ENCODE measurements at places on chromosomes 3 and 15.

- no peak for DNase-seq
Measured at GRCh38 chr3:45387636-45388348, 584 bp upstream of the LARS2 start.

- DNase-seq: no peak
Measured at GRCh38 chr15:36761132-36761847, 181.9 kb downstream of the CDIN1 start.

- DNase-seq: no peak
Measured at GRCh38 chr3:11651900-11652299, 8.2 kb upstream of the VGLL4 start.

GRCh38 chr3:143167969-143168854 lies 48.6 kb downstream of the CHST2 start:
- DNase-seq: no peak

DNA sequence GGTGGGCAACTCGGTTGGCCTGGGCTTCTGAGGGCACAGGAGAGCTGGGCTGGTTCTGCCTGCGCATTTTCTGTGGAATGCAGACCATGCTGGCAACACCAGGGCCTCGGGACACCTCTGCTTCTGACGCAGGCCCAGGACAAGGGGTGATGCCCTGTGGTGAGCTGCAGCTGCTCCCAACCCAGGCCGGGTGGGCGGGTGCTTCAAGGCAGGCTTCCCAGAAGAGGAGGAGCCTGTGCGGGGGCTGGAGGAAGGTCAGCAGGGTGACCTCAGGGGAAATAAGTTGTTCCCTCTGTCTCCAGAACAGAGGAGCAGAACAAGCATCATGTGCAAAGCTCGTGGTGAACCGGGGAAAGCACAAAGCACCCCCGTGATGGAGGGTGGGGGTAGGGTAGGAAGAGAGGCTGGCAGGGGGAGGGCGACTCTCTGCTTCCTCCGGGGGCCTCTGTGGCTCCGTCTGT lies 11.0 kb upstream of the PLXNA1 start:
- DNase-seq: peak; percentile 61

DNA sequence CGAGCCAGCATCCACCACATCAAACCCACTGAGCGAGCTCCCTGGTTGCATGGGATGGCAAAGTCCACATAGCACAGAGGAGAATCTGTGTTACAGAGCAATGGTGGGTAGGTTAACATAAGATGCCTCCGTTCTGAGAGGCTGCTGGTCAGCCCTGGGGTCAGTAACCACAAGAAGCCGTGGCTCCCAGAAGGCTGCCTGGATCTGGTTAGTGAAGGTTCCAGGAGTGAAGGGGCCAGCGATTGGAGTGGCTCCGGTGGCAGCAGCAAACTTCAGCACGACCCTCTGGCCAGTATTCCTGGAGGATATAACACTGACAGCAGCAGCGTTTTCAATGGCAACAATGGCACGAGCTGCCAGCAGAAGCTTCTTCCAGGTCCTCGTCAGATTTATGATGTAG lies 18.4 kb upstream of the PIGZ start:
- no peak for DNase-seq

DNA sequence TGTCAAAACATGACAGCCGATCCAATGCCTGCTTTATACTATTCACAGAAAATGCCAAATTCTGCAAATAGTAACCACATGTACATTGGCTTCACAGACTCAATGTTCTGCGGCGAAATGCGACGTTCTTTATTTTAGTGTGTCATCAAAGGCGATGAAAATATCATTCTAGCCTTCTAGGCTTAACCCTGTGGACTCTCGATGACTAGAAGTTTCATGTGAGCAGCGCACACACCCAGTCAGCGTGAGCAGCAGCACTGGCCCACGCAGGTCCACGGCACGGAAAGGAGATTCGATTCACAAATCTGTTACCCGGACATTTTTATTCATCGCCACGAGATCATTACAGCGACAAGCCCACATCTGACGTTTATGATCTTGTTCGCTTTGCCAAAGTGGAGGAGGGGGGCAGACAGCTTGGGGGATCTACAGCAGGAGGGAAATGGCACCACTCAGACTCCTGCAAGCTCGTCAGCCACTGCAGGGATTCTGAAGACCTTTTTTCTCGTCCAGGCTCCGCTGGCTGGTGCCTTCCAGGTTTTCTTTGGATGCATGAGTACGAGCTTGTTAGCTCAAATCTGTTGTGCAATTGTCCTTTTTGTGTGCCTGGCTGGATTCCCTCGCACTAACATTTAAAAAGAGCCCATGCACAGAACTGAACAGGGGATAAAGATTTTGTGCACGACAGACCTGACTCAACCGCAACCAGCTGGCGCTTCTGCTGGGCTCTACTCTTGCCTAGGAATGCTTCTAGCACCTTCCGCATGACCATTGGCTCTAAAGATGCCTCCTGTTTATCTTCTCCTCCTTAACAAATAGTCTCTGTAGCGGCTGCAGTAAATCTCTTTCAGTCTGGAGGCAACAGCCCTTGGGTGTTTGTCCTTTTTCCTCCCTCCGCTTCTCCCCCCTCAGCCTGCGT lies 938.4 kb downstream of the MCTP2 start:
- DNase-seq: no peak

DNA sequence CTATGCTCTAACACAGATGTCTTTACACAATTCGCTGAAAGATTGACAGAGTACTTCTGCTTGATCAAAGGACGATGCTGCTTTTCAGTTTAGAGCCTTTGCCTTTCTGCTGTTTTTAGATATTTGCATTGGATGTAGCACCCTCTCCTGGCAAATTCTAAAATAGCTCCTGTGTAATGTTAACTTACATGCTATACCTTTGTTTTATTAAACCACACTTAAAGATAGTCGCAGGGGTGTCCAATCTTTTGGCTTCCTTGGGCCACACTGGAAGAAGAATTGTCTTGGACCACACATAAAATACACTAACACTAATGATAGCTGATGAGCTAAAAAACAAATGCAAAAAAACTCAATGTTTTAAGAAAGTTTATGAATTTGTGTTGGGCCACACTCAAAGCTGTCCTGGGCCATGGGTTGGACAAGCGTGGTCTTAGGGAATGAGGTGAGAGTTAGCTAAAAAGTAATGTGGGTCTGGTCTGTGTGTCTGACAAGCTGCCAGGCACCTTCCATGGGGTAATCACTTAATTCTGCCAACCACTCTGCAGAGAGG lies 62.9 kb downstream of the ATG7 start:
- no peak for DNase-seq

- DNase-seq: no peak
Measured at GRCh38 chr3:83321457-83321856, 1560.0 kb upstream of the GBE1 start.

- no peak for DNase-seq
Measured at GRCh38 chr15:68617001-68617400, 38.2 kb downstream of the CORO2B start.

- no peak for DNase-seq
Measured at GRCh38 chr15:63212050-63213004, 22.9 kb downstream of the RAB8B start.

- DNase-seq: no peak
Measured at GRCh38 chr15:69529141-69529540, 76.5 kb downstream of the RPLP1 start.

- DNase-seq: no peak
Measured at GRCh38 chr3:195097331-195098255, 173.4 kb downstream of the XXYLT1 start.

GRCh38 chr15:62068071-62068809 lies 1.5 kb downstream of the C2CD4A start:
- peak; percentile 78 for DNase-seq

DNA sequence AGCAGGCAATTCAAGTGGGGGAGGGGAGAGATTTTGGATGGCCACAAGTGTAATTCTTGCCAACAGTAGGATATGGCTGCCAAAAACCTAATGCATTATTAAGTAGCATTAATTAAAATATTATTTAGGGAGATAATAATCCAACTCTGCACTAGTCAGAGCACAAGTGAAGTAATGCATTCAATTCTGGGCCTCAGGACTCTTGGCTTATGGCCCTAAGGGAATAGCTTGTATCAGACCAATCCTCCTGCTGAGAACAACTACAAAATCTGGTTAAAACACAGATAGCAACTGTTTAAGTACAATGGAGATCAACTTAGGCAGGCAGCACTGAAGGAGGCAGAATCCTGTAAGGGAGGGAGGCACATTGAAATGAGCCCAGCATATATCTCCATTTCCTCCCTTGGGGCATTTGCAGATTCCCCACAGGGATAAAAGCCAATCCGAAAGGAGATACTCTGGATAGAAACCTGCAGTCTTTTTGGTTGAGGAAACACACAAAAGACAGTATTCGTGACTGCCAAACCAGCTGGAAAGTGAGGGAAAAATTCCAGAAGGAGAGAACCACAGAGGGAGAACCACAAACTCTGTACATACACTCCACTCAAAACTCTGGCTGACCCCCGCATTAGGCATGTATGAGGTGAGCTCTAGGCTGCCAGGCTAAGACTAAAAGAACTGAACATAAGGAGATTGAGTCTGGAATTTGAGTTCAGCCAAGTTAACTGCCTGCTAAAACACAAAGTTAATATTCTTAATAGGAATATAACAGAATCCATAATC lies 57.4 kb downstream of the ETFA start:
- DNase-seq: no peak

DNA sequence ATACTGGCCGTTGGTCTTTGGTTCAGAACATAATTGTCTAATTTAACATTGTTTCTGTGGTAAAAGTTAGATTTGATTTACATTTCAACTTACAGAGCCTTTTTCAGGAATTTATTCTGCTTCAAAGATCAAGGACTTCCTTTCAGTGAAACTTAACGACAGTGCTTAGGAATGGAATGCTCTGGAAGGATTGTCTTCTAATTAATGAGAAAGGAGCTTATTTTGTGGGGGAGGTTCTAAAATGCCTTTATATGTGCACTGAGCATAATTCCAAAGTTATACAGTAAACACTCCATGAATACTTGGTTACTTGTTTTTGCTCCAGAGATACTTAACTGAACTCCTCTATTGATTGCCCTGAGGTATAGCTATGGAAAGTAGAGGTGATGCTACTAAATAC lies 75.7 kb downstream of the CACNA1D start:
- no peak for DNase-seq

GRCh38 chr3:100030346-100030745 lies 84.0 kb downstream of the FILIP1L start:
- no peak for DNase-seq

- peak; percentile 85 for DNase-seq
Measured at GRCh38 chr3:187403768-187404288, 35.6 kb downstream of the RTP4 start.

DNA sequence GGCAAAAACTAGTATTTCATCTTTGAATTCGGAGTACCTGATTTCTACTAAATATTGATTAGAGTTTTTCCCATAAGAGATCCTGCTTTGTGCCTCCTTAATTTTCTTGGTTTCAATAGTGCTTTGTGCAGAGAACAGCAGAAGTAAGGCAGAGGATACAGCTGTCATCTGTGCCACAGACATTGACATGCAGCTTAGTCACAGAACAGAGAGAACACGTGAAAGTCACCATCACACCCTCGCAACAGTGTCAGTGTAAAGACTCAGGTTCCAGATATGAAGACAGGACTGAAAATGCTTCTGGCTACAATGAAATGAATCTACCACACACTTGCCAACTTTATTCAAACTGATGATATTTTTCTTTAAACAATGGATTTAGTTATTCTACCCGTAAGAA lies 942.8 kb upstream of the CFAP20DC start:
- DNase-seq: no peak

- no peak for DNase-seq
Measured at GRCh38 chr3:71568207-71568606, 15.3 kb downstream of the FOXP1 start.

DNA sequence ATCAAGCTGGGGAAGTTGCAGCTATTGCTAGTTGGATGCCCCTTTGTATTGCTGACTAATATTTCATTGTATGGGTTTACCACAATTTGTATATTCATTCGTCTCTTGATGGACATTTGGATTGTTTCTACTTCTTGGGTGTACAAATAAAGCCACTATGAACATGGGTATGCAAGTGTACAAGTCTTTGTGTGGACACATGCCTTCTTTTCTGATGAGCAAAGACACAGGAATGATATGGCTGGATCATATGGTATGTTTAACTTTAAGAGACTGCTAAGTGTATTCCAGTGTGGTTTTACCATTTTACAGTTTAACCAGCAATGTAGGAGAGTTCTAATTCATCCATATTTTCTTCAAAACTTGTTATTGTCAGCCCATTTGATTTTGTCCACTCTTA lies 32.2 kb downstream of the NECTIN3 start:
- no peak for DNase-seq

DNA sequence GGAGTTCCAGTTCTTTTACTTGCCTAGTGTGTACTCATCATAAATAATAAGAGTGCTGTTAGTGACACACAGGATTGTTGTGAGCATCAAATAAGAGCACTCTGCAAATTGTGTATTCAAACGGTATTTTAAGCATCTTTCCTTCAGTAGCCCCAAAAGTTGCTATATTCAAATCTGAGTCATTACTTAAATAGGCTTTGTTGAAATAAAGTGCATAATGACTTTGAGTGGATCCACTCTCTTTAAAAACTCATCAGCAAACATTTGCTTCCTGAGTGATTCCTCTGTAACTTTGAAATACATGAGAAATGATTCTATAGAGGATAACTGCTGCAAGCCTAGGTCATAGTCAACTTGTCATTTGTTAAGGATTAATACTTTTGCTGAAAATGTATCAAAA lies 29.3 kb upstream of the PLCL2 start:
- DNase-seq: no peak

DNA sequence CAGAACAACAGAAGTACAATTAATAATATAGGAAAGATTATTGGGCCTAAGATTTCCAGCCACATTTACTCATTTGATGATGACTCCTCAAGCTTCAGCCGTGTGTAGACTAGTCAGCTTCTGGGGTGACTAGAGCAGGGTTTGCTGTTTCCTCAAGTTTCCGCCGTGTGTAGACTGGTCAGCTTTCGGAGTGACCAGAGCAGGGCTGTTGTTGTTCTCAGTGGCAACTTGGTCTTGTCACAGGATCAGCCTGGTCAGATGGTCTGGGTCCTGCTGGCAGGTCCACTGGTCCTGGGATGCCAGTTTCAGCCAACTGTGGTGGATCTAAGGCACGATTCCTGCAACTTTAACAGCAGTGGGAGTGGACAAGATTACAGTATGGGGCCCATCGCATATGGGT lies 21.8 kb upstream of the NOX5 start:
- no peak for DNase-seq

GRCh38 chr3:45092132-45093031 lies 53.8 kb downstream of the CDCP1 start:
- DNase-seq: peak; percentile 11

DNA sequence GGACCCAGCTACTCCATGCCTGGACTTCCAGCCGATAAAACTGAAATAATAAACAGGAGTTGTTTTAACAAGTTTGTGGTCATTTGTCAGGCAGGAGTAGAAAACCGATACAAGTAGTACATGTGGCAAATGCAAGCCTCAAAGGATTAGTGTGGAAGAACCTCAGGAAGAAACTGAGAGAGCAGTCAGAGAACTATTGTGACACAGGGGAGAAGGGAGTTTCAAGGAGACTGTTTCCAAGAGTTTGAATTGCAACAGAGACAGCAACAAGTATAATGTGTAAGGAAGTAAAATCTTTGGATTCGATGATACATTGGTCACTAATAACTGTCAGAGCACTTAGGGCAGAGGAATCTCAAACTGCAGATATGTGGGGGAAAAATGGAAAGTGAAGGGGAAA lies 450.6 kb upstream of the ARHGEF26 start:
- DNase-seq: no peak
